ENCODE measurements at places on chromosomes 5 and 9. TPM values are rescaled to one million over a fixed set of nuclear protein-coding genes. Genes with fewer than 3 reads are reported as not detected.

The ZNF483 gene
- total RNA-seq: 3.1 TPM

The SPINK5 gene
- total RNA-seq: not detected

The SELENOP gene
- not detected for total RNA-seq

The ZDHHC11B gene
- total RNA-seq: under 0.01 TPM

The TNC gene
- 159 TPM for total RNA-seq

The SLC27A4 gene
- 24.8 TPM for total RNA-seq

The NREP gene
- 171 TPM for total RNA-seq

The PDE4D gene
- 29.6 TPM for total RNA-seq

The CCDC183 gene
- total RNA-seq: not detected

The ADAMTS19 gene
- not detected for total RNA-seq

The CDH9 gene
- not detected for total RNA-seq

The SCGB3A2 gene
- not detected for total RNA-seq

The SPATA31D1 gene
- 0.03 TPM for total RNA-seq
